ENCODE measurements at places on chromosomes 5 and 9. TPM values are rescaled to one million over a fixed set of nuclear protein-coding genes. Genes with fewer than 3 reads are reported as not detected.

MOCS2 gene
- polyA plus RNA-seq: 13.3 TPM

FXN gene
- polyA plus RNA-seq: 26.0 TPM

- DNase-seq: no peak
Measured at GRCh38 chr9:134455934-134456755, 129.9 kb downstream of the RXRA start.

- DNase-seq: no peak
Measured at GRCh38 chr5:59354274-59354673, 539.3 kb downstream of the PDE4D start.

DNA sequence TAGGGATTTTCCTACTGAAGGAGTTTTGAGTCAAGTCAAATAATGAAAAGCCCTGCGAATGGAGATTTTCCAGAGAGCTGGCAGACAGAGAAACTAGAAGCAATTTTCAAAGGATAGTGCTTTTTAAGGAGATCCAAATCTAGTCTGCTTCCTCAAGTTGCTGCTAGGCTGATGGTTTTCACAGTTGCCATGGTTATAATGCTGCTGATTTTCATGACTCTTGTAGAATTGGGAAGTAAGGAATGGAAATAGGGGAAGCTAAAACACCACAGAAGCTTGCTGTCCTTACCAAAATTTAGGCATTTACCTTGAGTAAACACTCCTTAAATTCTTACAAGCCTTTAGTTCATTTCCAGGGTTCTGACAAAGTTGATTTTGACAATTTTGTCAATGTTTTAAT, 30.1 kb upstream of the HAPLN1 start:
- DNase-seq: no peak

Measured in HepG2 (cell line).